ENCODE measurements at places on chromosomes 6 and 20.

- ATAC-seq = no peak
These were observed 120.5 kb downstream of the SCML4 start for GRCh38 chr6:107703606-107704005.

- no peak for ATAC-seq
These were observed 251.1 kb upstream of the TBX18 start for GRCh38 chr6:85015396-85015990.

DNA sequence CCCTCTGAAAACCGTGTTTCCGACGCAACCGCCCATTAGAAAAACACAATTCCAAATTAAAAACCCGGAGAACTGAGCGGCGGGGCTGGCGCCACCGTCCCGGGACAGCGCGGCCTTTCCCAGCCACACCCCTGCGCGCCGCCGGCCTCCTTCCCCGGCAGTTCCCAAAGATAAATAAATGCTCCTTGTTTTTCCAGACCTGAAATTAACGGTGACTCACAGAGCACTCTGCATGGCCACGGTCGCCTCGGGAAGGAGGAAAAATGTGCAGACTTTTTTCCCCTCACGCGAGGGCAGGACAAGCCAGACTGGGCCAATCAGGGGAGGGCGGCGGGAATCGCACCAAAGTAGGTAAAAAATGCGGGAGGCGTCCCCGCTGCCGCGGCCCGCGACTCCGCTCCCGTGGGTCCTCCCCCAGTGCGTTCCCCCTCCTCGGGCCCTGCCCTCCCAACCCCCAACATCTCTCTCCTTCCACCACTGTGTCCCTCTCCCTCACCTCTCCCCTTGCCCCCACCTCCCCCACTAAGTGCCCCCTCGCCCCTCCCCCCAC is 828 bp upstream of the DSTN start:
- ATAC-seq = no peak

- no peak for ATAC-seq
These were observed 204.2 kb downstream of the TBC1D7 start for GRCh38 chr6:13124131-13124530.

DNA sequence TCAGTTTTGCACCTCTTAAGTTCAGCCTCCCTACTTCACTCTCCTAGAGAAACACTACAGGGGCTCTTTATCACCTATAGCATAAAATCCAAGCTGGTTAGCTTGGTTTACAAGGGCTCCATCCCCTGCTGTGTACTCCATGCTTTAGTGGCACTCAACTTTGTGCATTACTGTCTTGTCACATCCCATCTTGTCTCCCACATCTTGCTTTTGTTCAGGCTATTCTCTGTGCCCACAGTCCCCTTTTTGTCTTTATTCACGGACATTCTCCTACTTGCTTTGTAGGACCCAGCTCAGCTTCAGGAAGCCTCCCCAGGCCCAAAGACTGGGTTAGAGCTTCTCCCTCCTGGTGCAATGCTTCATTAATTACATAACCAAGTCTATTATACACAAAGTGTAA is 107.9 kb upstream of the SPACA1 start:
- no peak for ATAC-seq

DNA sequence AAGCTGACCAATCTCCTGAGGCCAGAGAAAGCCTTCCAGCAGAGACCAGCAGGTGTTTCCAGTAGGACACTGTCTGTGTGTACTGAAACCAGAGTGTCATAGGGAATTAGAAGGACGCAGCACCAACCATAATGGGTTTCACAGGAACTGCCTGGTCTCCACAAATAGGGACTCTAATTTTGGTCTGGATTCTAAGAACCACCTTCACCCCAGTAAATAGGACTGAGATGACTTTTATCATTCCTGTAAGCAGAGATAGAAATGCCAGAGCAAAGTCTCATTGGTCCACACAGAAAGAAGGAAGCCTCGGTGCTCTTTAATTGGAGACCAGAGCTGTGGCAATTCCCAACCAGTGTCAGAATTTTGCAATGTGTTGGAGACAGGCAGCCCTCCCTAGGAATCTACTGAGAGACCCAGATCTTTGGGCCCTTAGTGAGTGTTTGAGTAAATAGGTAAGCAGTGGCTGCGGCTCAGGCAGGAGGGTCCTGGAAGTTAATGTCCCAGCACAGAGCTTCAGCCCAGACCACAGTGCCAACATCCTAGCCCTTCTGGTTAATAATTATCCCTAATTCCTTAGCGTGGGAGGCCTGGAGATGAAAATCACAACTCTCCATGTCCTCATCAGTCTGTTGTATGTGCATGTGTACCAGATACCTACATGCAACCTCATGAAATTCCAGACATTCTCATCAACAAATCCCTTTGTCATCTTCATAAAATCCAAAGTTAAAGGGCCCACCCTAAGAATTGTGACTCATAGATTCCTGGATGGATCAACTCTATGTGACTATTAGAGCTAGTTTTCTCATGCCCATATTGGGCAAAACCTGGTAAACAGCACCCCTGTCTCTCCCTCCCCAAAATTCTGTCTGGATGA is 81.2 kb downstream of the UNC5CL start:
- ATAC-seq = no peak

GRCh38 chr6:29924731-29925130 is 17.6 kb upstream of the HLA-A start:
- no peak for ATAC-seq

DNA sequence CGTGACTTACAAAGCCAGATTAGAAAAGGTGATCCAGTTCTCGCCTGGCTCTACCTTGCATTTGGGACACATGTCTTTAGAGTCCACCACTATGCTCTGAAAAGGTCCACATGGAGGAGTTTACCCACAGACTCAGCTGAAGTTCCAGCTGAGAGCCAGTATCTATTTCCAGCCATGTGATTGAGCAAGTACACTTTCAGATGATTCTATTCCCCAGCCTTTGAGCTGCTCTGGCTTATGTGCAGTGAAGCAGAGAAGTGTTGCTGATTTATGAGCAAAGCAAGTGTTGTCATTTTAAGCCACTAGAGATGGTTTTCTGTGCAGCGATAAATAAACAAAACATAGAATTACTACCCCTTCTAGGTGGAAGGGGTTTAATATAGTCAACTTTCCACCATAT is 520.8 kb upstream of the RNF217 start:
- no peak for ATAC-seq

All from stimulated activated memory B cell treated with anti-CD40 and anti-IgM and Interleukin-4, amounts not matched to agents 10 μg/mL and 1 μg/mL and 100 μg/mL, for 72 hours (primary cell).